ENCODE measurements at places on chromosomes 2 and 18. TPM values are rescaled to one million over a fixed set of nuclear protein-coding genes. Genes with fewer than 3 reads are reported as not detected.

Gene COL5A2
- 438 TPM for total RNA-seq

DNA sequence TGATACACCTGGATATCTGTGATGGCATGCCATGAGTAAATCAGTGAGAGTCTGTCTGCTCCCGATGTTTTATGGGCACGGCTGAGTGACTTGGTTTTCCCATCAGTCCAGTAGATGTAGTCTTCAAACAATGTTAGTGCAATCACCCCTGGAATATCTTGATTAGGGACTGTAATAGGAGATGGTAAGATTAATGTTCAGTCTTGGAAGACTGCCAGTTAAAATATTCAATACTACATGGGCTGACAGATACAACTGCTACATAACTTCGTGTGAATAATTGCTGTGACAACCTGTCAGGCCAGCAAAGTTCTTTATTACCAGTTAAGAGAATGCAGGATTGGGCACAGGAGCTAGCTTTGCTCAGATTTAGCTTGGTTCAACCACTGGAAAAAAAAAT is 1673.3 kb downstream of the LRP1B start:
- no peaks in the 10 kb centered on the region for H3K27me3 ChIP-seq
- H3K4me1 ChIP-seq, result peaks cover 25% of the 10 kb centered on the region
- no peak overlapping the region for H3K4me3 ChIP-seq
- no peaks in the 10 kb centered on the region for H3K36me3 ChIP-seq
- H3K27ac ChIP-seq, result peak overlapping the region; percentile 9

- H3K27ac ChIP-seq, result no peak overlapping the region
- DNase-seq, result no peak
- no peaks in the 10 kb centered on the region for H3K4me1 ChIP-seq
- H3K36me3 ChIP-seq, result no peaks in the 10 kb centered on the region
Observed at GRCh38 chr2:206721256-206721920, 3.2 kb upstream of the DYTN start.

Gene TAF4B
- 3.8 TPM for total RNA-seq

Gene UGT1A10
- total RNA-seq, result not detected

DNA sequence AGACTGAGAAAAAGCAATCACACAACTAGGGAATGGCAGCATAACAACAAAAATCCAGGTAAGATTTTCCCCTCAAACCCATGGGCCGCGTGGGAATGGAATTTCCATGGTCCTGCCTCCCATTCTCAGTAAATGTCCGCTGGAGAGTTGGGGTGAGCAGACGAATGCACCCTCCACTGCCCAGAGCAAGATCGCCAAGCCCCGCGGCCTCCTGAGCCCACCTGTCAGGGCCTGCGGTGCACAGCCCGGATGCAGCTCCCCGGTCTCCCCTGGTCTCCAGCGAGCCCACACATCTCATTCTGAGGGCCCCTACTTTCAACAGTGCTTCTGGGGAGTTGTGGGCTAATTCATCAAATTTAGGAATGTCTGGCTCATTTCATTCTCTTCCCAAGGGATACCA is 327.4 kb upstream of the HS6ST1 start:
- H3K4me1 ChIP-seq, result peaks cover 7% of the 10 kb centered on the region
- no peaks in the 10 kb centered on the region for H3K27me3 ChIP-seq
- no peak for DNase-seq
- H3K27ac ChIP-seq, result no peak overlapping the region
- H3K4me3 ChIP-seq, result no peak overlapping the region

DNA sequence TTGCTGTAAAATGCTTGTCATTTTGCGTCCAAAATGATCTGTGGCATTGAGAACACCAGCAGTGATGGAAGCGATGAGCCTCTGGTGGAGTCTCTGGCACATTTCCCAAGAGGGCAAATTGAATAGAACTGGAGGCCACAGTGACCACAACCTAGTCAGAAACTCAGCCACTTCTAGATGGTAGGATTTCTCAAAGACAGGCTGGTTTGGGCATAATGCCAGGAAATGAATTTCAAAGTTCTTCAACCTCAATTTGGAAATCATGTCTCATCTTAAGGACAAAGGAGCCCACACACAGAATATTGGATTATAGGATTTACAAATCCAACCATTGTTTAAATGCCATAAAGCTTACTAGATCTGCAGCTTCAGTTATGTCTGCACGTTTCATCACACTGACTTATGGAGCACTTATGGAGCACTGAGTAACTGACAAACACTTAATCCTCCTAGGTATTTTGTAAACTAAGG is 132.1 kb downstream of the COL6A3 start:
- H3K27me3 ChIP-seq, result no peaks in the 10 kb centered on the region
- H3K4me3 ChIP-seq, result no peak overlapping the region
- H3K4me1 ChIP-seq, result peaks cover 44% of the 10 kb centered on the region
- H3K27ac ChIP-seq, result peak overlapping the region; percentile 79

Gene RASGRP3
- total RNA-seq, result 0.58 TPM

DNA sequence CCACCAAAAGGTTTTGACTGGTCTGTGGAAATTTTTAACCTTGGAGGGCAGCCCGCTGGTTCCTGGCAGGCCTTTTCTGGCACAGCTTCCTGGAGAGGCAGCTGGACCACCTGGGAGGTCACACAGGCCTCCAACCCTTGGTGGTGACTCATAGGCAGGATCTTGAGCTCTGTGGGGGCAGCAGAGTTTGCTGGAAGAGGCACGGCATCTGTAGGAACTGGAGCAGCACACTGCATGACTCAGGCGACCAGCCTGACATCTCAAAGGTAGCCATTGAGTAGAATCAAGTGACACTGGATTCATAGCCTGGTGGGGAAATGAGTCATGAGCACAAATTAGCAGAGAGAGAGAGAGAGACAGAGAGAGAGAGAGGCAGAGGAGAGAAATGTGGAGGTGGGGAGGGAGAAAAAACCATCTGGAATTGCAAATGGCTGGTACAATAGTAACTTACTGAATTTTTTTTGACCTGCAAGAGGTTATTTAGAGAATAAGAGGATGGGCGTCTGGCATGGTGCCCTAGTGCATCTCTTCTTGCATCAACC is 57.4 kb downstream of the TRPM8 start:
- no peak overlapping the region for H3K27ac ChIP-seq
- DNase-seq, result no peak
- no peak overlapping the region for H3K4me3 ChIP-seq

DNA sequence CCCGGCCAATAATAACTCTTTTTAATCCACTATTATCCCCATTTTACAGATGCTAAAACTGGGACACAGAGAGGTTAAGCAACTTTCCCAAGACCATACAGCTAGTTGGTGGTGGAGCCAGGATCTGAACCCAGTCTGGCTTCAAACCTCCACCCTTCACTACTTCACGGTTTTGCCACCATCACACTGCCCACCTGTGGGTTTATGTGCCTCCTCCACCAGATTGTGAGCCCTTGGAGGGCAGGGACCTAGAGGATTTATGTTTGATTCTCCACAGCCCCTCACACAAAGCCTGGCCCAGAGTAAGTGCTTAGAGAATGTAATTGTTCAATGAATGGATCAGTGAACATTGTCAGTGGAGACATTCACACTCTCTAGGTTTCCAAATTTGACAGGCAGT is 153.4 kb upstream of the MYCN start:
- no peak overlapping the region for H3K4me3 ChIP-seq
- H3K27me3 ChIP-seq, result peaks cover 4% of the 10 kb centered on the region
- H3K36me3 ChIP-seq, result no peaks in the 10 kb centered on the region
- DNase-seq, result no peak
- H3K27ac ChIP-seq, result no peak overlapping the region

DNA sequence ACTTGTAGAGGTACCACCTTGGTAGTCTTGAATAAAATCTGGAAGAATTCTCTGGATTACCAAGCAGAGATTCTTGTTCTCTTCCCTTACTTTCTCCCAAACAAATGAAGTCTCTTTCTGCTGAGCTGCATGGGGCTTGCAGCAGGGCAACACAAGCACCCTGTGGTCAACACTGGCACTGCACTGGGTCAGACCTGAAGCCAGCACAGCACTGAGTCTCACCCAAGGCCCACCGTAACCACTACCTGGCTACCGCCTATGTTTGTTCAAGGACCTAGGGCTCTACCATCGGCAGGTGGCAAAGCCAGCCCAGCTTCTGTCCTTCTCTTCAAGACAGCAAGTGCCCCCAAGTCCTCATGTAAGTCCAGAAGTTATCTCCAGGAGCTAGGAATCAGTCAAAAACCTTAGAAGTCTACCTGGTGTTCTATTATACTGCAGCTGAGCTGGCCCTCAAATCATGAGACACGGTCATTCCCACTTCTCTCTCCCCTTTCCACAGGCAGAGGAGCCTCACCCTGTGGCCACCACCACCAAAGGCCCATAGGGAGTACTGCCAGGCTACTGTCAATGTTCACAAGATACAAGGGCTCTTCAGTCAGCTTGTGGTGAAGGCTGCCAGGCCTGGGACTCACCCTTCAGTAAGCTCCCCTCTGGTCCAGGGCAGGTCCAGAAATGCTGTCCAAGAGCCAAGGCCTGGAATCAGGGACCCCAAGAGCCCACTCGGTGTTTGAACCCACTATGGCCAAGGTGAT is 18.4 kb downstream of the VPS54 start:
- peaks cover 48% of the 10 kb centered on the region for H3K36me3 ChIP-seq
- H3K4me3 ChIP-seq, result no peak overlapping the region
- H3K27ac ChIP-seq, result no peak overlapping the region

Gene ERMN
- total RNA-seq, result not detected
